Stimulated activated CD4-positive, alpha-beta T cell treated with anti-CD3 and anti-CD28 coated beads, Interleukin-1b, Interleukin-23, amount 100 ng/mL, for 24 hours (primary cell): ENCODE measurements at places on chromosomes 7 and 10.

DNA sequence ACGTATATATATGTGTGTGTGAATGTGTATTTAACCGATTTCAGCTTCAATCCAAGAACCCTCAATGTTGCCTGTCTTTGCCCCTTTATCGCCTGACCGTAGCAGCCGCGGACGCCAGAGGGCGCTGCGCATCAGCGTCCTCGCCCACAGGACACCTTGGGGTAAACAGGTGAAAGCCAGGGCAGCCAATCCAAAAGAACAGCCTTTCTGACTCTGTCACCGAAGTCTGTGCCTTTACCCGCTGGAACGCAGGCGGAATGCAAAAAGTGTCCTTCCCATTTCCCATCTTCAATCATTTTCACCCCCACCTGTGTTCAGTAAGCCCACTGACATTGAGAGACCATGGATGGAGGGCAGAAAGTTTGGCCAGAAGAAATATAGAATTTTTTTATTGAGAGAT lies 3.6 kb downstream of the NXPH1 start:
- DNase-seq = no peak

DNA sequence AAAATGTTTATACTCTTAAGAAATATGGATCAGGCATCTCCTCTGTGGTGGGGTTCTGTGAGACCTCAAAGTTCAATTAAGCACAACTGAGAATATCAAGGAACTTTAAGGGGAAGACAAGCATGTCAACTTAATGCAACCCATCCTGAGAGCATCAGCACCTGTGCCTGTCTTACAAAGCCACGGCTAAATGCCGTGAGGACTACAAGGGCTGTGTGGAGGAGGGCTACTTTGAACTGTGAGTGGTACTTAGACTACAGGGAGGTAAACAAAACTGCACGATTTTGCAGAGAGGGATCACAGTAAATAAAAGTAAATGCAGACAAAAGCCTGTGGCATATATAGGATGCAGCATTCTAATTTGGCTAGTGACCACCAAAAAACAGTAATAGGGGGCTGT lies 139.1 kb downstream of the ATE1 start:
- no peak for DNase-seq

DNA sequence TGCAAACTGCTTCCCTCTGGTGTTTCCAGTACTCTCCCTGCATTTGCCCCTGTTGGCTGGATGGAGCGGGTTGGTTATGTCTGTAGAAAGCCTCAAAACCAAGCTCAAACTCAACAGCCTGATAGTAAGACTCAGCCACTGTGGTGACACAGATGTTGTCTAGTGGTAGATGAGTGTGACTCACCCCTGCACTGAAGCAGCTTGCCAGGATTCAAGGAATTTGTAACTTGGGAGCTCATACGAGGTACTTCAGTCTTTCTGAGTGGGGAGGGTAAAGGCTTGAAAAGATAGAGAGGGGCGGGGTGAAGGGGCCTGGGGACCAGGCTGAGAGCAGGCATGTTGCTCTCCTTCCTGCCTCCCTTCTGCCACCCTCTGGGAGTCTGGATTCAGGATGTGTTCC lies 22.9 kb upstream of the AQP1 start:
- DNase-seq = no peak

DNA sequence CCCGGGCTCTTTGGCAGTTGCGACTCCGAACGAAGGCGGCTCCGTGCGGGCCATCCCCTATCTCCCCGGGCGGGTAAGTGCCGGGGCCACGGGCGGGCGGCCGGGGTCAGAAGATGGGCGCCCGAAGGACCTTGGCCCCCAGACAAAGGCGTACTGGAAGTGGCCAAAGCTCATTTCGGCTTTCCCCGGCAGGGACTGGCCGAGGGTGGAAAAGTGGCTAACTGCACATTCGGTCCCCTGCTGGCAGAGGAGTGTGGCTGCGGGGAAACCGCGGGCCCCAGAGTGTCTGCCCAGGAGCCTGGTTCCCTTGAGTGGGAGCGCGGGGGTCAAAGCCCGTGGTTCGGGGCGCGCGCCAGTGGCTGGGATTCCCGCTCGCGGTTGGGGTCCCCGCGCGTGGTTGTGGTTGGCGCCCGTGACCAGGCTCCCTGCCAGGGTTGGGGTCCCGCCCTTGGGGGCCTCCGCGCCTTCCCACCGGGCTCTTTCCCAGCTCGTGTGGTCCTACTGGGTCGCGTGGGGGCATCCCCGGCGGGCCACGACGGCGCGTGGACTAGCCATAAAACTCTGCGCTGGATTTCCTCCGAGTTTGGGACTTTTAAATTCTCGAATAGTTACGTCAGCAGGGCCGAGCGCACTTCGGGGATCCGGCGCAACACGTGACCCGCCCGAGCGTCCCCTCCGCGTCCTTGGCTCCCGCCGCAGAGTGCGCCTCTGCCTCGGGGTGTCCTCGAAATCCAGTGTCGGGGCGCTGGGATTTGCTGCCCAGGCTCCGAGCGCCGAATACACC lies 124.4 kb downstream of the TACC2 start:
- no peak for DNase-seq

GRCh38 chr7:90625562-90625961 lies 29.4 kb downstream of the CDK14 start:
- no peak for DNase-seq
